HuH-7.5 (cell line): ENCODE measurements at places on chromosomes 13 and 19.
A peak's percentile ranks its signal among the peaks of the same experiment; 100 is the strongest.

GRCh38 chr19:18683958-18684641 lies 620 bp downstream of the CRTC1 start:
- no peak for DNase-seq

- DNase-seq = no peak
Measured at GRCh38 chr19:50398675-50399367, 14.7 kb downstream of the POLD1 start.

DNA sequence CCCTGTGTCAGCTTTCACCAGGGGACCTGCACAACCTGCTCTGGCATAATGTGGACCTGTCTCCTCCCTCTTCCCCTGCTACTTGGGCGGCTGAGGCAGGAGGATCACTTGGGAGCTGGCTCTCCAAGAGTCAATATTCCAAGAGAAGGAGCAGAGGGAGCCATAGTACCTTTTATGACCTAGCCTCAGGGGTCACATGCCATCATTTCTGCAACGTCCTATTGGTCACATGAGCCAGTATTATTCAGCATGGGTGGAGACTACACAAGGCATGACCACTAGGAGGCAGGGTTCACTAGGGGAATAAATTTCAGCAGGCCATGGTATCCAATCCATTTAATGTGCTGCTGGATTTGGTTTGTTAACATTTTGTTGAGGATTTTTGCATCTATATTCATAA lies 12.0 kb upstream of the SHFL start:
- DNase-seq = peak; percentile 60

DNA sequence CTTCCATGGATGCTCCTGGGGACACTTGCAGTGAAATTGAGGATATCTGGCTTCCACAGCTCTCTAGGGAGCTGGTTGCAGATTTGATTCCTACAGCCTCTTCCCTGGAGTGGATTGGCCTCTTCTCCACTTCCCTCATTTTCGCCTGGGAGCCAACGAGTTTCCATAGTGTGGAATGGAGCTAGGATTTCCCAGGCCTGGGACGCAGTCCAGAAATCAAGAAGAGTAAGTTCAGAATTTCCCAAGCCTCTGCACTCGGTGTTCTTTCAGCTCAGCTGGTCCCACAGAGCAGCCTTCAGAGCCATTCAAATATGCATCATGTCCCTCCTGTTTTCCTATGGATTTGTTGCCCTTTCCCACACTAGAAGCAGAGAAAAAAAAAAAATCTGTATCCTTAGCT lies 68.2 kb downstream of the RAP2A start:
- DNase-seq = no peak

DNA sequence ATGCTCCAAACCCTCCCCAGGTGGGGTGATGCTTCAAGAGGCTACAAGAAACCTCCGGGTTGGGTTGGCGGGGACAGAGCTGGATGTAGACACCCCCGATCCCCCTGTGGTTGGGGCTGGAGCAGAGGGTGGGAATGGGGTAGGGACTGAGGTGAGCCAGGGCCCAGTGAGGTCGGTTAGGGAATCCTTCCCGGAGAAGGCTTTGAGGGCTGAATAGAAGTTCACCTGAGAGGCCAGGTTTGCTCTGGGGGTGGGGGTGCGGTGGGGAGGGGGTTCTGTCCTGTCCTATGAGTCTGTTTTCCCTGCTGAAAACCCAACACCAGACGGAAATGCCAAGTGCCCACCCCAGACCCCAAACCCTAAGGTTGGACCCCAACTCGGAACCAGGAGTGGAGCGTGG lies 69.1 kb downstream of the CELF5 start:
- DNase-seq = no peak

DNA sequence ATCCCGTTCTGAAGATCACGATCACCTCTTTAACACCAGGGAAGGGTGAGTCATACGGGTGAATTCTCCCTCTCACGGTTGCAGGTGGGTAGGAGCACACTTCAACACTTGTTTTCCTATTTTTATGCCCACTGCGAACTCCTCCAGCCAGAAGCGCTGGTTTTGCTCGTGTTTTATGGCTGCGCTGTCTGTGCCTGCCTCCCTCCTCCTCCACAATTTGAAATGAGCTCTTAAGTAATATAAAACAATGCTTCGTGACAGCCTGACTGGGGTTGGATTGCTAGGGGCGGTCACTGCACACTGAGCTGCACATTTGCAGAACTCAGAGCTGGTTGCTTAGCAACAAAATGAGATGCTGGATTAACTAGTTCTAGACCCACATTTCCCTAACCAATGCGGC lies 12.9 kb downstream of the CCDC70 start:
- DNase-seq = no peak

GRCh38 chr19:36225219-36225892 lies 10.4 kb downstream of the ZNF146 start:
- no peak for DNase-seq

DNA sequence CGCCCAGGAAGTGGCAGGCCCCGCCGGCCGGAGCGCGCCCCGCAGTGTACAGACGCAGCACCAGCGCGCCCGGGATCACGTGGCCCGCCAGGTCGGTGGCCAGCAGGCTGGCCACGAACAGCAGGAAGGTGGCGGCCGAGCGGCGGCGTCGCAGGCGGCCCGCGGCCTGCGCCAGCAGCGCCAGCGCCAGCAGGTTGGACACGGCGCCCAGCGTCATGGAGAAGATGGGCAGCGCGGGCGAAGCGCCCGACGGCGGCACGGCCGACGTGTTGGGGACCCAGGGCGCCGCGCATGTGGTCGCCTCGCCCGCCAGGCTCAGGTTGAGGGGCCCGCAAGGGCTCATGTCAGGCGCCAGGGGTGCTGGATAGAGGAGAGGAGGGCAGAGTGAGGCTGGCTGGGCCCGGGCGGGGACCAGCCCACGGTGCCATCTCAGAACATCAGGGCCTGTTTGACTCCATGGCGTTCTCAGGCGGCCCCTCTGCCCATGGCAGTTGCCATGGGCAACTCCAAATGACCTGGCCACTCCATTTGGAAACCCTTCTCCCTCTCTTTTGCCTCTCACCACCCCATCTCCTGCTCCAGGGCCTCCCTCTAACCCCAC lies 1.1 kb downstream of the PTGER1 start:
- peak; percentile 28 for DNase-seq

GRCh38 chr13:28035146-28035782 lies 46.8 kb upstream of the URAD start:
- no peak for DNase-seq

- DNase-seq = no peak
Measured at GRCh38 chr19:4366666-4367335, 23.4 kb downstream of the MPND start.

DNA sequence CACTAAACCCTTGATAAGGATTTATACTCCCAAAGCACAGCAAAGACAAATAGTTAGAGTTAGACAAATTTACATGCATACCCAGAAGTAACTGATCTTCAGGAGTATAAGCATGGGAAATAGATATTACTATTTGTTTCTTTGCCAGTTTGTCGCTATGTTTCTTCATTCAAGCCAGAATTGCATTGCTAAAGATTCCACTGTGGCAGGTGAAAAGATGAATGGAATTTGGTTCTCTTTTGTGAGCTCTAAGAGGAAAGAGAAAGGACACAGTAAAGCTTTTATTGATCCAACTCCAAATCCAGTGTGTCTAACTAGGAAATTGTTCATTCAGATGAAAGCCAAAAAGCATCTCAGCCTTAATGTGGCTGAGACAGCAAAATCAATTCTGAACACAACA lies 292.3 kb upstream of the SPRY2 start:
- DNase-seq = no peak

DNA sequence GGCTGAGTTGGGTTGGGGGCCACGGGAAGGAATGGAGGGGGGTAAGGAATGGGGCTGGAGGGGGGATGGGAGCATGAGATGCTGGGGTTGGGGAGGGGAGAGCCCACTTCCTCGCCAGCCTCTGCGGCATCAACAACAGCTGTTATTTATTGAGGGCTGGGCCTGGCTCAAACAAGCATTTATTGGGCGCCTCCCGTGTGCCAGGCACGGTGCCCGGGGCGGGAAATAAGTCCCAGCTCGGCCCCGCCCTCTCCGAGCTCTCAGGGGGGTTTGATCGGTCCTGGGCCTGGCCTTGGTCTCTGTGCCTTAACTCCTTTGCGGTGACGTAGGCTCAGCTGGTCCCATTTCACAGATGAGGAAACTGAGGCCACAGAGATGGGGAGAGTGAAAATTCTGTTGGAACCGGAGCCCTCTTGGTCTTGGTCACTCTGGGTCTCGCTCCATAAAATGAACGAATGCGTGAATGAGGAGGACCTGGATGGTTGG lies 919 bp upstream of the ADAMTS10 start:
- no peak for DNase-seq

GRCh38 chr13:111404746-111405145 lies 84.3 kb downstream of the TEX29 start:
- DNase-seq = no peak

- no peak for DNase-seq
Measured at GRCh38 chr13:35598233-35598632, 121.7 kb upstream of the MAB21L1 start.

DNA sequence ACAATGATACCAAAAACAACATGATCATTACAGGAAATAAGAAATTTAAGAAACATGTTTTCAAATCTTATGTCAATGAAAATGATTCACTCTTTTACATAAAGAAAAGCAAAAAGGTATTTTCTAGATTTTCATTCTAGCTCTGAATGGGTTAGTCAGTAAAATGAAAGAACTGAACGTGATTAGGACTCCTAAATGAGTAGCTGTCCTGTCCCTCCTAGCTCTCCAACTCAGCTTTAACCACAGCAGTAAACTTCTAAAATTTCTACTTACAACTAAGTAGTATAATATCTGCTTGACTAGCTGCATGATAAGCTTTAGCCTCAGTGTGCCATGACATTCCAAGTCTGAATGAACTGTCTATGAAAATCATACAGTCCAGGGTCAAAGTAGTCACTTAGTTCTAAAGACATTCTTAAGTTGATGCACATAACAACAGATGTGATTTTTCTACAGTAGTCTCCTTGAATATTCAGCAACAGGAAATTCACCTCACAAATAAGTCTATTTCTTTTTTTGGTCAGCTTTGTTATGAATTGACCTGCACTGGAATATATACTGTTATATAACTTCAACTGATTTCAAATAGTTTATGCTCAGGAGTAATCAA lies 136.4 kb downstream of the MYCBP2 start:
- no peak for DNase-seq

- no peak for DNase-seq
Measured at GRCh38 chr19:58479303-58479702, 3.2 kb downstream of the ZNF446 start.

DNA sequence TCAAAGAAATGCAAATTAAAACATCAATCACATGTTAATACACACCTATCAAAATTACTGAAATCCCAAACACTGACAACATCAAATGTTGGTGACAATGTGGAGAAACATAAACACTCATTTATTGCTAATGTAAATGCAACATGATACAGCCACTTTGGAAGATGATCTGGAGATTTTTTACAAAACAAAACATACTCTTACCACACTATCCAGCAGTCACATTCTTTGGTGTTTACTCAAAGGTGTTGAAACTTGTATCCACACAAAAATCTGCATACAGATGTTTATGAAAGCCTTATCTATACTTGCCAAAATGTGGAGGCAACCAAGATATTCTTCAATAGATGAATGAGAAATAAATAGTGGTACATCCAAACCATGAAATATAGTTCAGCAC lies 1219.5 kb upstream of the PCDH20 start:
- no peak for DNase-seq

GRCh38 chr19:30492586-30493270 lies 120.5 kb downstream of the ZNF536 start:
- DNase-seq = no peak

DNA sequence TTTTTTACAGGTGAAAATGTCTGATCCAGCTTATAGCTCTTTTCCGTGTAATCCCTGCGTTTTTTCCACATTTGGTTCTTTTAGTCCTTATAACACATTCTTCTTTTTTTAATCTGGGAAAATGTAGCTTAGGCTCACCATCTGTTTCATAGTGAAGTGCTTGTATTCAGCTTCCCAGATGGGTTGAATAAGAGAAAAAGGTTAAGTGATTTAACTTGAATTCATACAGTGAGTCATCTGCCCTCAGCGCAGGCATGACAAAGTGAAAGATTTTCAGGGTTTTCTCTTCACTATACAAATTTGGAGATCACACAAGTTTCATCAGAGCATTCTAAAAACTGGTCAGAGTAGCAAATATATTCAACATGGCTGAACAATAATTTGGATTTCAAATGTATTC lies 224.8 kb downstream of the SPRY2 start:
- no peak for DNase-seq
